Activated naive CD4-positive, alpha-beta T cell treated with anti-CD3 and anti-CD28 coated beads, Interleukin-2, amount 10 ng/mL, durations not matched to agents 7 days and 5 days (primary cell): ENCODE measurements at places on chromosomes 12 and 14.
A peak's percentile ranks its signal among the peaks of the same experiment; 100 is the strongest.

DNA sequence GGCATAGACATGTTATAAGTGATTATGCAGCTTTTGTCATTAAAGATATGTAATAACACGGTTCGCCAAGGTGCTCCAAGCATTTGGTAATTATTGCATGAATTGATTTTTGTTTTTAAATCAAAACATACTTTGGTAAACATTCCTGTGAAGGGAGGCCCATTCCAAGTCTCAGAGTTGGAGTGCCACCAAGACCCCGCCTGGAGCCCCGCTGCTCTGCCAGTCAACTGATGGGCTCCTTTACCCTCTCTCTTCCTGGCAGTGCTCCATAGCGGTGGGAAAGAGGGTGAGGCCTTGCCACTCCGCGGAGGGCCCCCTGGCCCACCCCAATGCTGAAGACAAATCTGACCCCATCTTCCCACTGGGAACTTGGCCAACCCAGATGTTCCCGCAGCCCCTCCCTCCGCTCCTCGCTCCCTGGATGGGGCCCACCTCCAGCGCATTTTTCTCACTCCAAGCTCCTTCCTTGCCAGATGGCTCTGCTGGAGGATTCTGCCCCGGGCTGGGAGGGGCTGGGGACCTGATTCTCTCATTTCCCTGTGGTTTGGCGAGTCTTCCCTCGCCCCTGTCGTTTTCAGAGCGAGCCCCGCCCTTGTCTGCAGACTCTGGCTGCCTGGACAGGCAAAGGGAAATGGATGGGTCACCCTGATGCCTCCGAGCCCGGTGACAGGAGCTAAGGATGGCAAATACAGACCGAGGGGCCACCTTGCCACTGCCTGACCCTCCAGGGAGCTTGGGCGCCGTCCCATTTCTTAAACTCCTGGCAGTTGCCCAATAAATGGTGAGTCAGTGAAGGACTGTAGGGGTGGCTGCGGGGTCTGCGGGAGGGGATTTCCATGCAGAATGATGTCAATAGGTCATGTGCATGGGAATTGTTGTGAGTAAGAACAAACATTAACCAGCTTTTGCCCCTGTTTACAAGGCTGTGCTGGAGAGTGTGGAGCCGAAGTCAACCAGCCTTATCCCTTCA lies 9.2 kb upstream of the PAPLN start:
- H3K4me1 ChIP-seq: peaks cover under 1% of the 10 kb centered on the region
- H3K27ac ChIP-seq: no peak overlapping the region
- no peak overlapping the region for H3K4me3 ChIP-seq
- peaks cover 21% of the 10 kb centered on the region for H3K27me3 ChIP-seq
- no peak for DNase-seq
- H3K36me3 ChIP-seq: peaks cover 5% of the 10 kb centered on the region

GRCh38 chr14:69666690-69667211 lies 55.4 kb downstream of the SUSD6 start:
- peak overlapping the region; percentile 80 for H3K27ac ChIP-seq
- H3K4me3 ChIP-seq: no peak overlapping the region
- DNase-seq: no peak
- H3K4me1 ChIP-seq: peaks cover 82% of the 10 kb centered on the region

DNA sequence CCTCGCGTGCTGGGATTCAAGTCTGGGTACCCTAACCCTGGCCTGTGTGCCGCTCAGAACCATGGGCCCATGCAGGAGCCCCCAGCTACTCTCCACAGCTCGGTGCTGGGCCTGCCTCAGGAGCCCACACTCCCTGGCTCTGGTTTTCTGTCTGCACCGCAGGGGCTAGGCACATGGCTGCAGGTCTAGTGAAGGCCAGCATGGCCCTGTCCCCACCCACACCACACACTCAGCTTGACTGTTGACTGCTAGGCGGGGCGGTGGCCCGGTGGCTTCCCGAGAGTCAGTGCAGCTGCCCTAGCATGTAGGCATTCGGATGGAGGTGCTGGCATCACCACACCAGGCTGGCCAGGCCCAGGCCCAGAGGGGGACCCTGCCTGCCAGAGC lies 7.9 kb downstream of the INF2 start:
- peaks cover 46% of the 10 kb centered on the region for H3K4me1 ChIP-seq
- peak overlapping the region; percentile 75 for H3K27ac ChIP-seq
- no peak overlapping the region for H3K4me3 ChIP-seq

GRCh38 chr12:85057370-85057963 lies 21.3 kb downstream of the LRRIQ1 start:
- no peak overlapping the region for H3K27ac ChIP-seq
- DNase-seq: peak; percentile 45
- H3K4me3 ChIP-seq: no peak overlapping the region
- H3K27me3 ChIP-seq: no peaks in the 10 kb centered on the region

DNA sequence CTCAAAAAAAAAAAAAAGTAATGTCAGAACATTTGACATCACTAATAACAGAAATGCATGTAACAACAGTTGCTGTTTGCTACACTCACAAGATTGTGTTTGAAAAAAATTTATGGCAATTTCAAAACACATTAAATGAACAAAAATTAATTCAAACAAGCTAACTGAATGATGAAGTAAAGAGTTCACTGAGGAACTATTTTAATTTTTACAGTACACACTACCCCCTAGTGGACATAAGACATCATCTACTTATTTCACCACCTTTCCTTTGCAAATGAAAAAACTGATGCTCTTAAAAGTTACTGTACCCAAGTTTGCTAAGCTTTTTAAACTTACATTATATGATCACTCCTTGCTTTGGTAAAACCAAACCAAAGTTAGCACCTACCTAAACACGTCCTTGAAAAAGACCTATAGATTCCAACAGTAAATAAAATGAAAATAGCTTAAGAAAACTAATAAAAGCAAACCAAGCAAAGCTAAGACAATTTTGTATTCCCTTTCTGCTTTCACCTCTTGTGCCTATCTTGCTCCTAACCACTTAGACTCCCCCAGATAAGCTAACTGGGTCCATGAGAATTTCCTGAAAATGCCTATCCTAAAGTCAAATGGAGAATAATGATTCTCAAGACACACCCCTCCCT lies 22.2 kb downstream of the UBE2N start:
- H3K4me1 ChIP-seq: peaks cover 69% of the 10 kb centered on the region
- DNase-seq: no peak

GRCh38 chr12:113071135-113072112 lies 14.9 kb downstream of the DTX1 start:
- peaks cover 14% of the 10 kb centered on the region for H3K4me1 ChIP-seq
- H3K4me3 ChIP-seq: no peak overlapping the region
- DNase-seq: no peak
- no peaks in the 10 kb centered on the region for H3K36me3 ChIP-seq
- H3K27me3 ChIP-seq: no peaks in the 10 kb centered on the region
- H3K27ac ChIP-seq: no peak overlapping the region

- peak within 1 kb of the TSS; percentile 20 for H3K27ac ChIP-seq
- peaks cover 22% of the 10 kb centered on the region for H3K4me1 ChIP-seq
- peaks cover 62% of the 10 kb centered on the region for H3K27me3 ChIP-seq
- H3K4me3 ChIP-seq: peak within 1 kb of the TSS; percentile 67
- peak; percentile 45 for DNase-seq
Measured at GRCh38 chr12:6821591-6822425, at the start of gene GPR162. GPR162 (plus strand) TSS chr12:6821821; CDS start chr12:6823899, 2,078 bp downstream.

GRCh38 chr14:46596236-46596635 lies 55.3 kb downstream of the RPL10L start:
- no peaks in the 10 kb centered on the region for H3K27me3 ChIP-seq
- no peaks in the 10 kb centered on the region for H3K36me3 ChIP-seq
- DNase-seq: no peak
- H3K4me1 ChIP-seq: no peaks in the 10 kb centered on the region

DNA sequence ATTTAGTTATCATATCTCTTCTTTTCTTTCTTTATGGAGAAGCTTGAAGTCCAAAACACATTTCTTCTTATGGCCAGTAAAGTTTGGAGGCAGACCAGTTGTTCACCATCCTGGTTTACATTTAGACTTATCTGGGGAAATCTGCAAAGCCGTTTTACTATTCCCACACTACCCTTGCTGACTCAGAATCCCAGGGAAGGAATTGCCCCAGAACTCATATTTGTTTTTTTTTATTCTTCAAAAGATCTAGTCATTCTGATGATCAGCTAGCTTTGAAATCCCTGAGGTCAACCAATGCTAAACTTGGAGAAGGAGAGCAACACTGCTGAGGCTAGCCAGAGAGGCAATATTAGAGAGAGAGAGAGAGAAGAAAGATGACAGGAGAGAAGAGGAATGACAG lies 12.3 kb upstream of the LMO3 start:
- no peaks in the 10 kb centered on the region for H3K4me1 ChIP-seq
- no peaks in the 10 kb centered on the region for H3K36me3 ChIP-seq
- no peak for DNase-seq
- H3K4me3 ChIP-seq: no peak overlapping the region

GRCh38 chr14:24483604-24484252 lies 24.3 kb downstream of the CMA1 start:
- peaks cover 1% of the 10 kb centered on the region for H3K36me3 ChIP-seq
- peaks cover 27% of the 10 kb centered on the region for H3K4me1 ChIP-seq
- peak; percentile 35 for DNase-seq
- H3K27ac ChIP-seq: peak overlapping the region; percentile 68
- peaks cover 5% of the 10 kb centered on the region for H3K27me3 ChIP-seq

- no peaks in the 10 kb centered on the region for H3K4me1 ChIP-seq
- no peaks in the 10 kb centered on the region for H3K27me3 ChIP-seq
- no peak for DNase-seq
- H3K27ac ChIP-seq: no peak overlapping the region
- no peaks in the 10 kb centered on the region for H3K36me3 ChIP-seq
Measured at GRCh38 chr12:89101440-89101839, 250.9 kb downstream of the DUSP6 start.

DNA sequence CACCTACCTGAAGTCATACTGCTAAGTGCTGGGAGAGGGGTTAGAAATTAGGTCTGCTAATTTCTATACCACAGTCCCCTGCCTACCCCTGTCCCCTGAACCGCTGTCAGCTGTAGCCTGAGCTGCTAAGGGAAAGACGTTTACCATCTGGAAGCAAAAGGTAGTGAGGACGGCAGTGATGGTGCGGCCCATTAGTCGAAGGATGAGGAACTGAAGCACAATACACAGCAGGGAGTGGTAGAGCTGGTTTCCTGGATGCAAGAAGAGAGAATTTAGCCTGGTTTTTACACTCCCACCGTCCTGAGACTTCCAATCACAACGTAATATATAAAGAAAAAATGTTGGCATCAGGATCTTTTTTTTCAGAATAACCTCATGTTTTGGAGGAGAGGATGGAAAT lies 11.8 kb downstream of the EMG1 start:
- H3K4me3 ChIP-seq: no peak overlapping the region
- H3K27ac ChIP-seq: no peak overlapping the region
- H3K27me3 ChIP-seq: no peaks in the 10 kb centered on the region
- peaks cover 26% of the 10 kb centered on the region for H3K36me3 ChIP-seq

DNA sequence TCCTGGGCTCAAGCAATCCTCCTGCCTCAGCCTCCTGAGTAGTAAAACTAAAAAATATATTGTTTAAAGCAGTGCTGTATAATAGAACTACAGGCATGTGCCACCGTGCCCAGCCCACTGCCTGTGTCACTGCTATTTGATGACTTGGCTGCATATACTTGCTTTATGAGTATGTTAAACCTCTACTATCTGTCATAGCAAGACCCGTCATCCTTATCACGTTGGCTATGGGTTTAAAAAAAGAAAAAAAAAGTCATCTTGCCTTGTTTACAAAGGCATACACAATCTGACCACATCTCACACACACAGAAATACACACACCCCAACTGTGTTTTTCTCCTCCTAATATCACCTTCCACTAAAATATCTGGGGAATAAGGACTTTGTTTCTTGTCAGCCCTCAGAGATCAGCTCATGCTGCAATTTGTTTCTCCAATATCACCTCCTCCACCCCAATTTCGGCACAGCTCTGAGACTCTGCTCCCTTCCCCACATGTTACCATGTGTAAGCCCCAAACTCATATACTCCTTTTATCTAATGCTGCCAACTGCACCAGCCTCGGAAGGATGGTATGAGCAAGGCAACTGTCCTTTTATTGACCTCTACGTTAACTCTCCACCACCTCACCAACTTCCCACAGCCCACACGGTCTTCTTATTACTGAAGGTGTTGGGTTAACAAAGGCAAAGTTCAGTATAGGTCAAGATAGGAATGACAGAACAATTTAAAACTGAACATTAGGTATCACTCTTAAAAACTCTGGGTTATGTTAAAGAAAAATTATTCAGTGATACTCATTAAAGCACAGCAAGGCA lies 802 bp upstream of the TMPRSS12 start:
- H3K27me3 ChIP-seq: peaks cover 20% of the 10 kb centered on the region
- no peak overlapping the region for H3K4me3 ChIP-seq
- no peak overlapping the region for H3K27ac ChIP-seq
- H3K4me1 ChIP-seq: no peaks in the 10 kb centered on the region
- no peak for DNase-seq

DNA sequence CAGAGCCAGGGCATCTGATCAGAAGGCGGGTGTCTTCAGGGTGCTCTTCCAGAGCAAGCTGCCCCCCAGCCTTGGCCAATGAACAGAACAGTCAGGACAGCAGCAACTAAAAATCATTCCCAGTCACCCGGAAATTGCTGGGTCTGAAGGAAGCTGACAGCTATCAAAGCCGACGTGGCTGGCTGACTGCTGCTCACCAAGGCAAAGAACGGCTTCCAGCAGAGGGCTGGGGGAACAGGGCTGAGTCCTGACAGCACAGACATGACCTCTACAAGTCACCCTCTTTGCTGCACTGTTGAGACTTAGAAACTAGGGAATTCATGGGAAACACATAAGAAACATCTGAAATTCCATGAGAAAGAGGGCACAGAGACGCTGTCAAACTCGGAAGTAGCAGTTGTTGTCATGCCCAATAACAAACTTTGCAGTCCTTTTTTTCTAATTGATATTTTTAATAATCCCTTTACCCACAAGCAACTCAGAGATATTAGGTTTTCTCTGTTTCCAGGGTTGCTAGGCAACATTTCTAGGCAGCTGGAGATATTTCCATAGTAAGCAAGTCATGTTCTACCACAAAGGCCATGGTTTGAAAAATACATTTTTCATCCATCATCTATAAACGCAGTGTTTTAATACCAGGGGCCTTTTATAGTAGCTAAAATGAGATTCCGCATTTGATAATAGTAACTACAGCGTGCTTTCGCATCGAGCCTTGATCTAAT lies 365.2 kb downstream of the SEC23A start:
- H3K4me1 ChIP-seq: no peaks in the 10 kb centered on the region
- no peaks in the 10 kb centered on the region for H3K27me3 ChIP-seq
- no peaks in the 10 kb centered on the region for H3K36me3 ChIP-seq
- no peak for DNase-seq
- H3K4me3 ChIP-seq: no peak overlapping the region

GRCh38 chr14:24080888-24081738 lies 9.8 kb downstream of the CPNE6 start:
- H3K4me1 ChIP-seq: peaks cover 35% of the 10 kb centered on the region
- peak overlapping the region; percentile 75 for H3K27ac ChIP-seq
- H3K27me3 ChIP-seq: peaks cover 50% of the 10 kb centered on the region

DNA sequence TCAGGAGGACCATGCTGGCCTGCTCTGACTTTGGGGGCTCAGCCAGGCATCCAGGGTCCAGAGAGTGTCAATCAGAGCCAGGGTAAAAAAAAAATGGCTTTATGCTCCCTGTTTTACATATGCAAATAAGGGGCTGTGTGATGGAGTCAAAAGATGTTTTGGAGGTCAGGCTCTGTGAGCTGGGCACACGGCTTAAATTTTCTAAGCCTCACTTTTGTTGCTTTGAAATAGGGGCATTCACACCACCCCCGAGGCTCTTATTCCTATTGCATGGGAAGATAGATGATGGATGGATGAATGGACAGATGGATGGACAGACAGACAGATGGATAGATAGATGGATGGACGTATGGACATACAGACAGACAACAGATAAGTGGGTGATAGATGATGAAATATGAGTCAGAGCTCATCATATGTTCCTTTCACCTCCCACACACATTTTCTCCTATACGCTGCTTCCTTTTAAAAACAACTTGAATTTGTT lies 42.7 kb downstream of the RIN3 start:
- no peak overlapping the region for H3K27ac ChIP-seq
- peaks cover 13% of the 10 kb centered on the region for H3K36me3 ChIP-seq
- H3K4me3 ChIP-seq: no peak overlapping the region
- no peak for DNase-seq
- peaks cover 56% of the 10 kb centered on the region for H3K4me1 ChIP-seq
